ENCODE measurements at places on chromosomes 13 and 19.

GRCh38 chr13:109157275-109157674 is 527.9 kb downstream of the MYO16 start:
- DNase-seq = no peak

DNA sequence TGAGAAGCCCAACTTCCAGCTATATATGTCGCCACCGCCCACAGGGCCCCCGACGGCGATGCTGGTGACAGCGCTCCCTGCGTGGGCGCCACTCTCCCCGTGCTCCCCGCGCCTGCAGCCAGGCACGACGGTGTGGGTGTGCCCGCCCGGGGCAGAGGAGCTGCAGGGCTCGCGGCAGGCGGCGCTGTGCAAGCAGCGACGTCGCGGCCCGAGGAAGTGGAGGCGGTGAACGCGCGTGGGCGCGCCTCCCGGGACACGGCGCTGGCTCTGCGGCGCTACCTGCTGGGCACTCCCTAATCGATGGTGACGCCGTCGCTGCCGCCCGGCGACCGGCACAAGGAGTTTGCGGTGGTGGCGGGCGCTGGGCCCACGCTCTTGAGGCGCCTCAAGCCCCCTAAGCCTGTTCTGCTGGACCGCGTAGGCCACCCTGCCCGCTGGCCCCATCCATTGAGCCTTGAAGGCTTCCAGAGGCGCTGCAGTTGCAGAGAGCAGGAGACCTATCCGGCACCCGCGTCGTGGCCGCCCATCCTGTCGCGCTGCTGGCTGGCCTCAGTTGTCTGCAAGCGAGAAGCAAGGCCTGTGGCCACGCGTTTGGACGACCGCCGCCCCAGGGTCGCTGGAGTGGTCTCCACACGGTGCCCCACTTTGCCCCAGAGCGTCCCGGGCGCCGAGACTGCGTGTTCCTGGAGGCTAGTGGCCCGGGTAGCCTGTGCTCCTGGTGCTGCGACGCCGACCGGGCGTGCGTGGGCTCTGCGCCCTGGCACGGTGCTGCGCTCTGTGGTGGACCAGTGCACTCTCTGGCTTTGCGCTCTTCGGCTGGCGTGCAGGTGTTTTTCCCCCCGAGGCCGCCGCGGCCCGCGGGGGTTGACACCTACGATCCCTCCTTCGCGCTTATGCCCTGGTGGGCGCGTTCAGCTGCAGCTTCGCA is 23.1 kb downstream of the LRFN3 start:
- DNase-seq = peak; percentile 75

DNA sequence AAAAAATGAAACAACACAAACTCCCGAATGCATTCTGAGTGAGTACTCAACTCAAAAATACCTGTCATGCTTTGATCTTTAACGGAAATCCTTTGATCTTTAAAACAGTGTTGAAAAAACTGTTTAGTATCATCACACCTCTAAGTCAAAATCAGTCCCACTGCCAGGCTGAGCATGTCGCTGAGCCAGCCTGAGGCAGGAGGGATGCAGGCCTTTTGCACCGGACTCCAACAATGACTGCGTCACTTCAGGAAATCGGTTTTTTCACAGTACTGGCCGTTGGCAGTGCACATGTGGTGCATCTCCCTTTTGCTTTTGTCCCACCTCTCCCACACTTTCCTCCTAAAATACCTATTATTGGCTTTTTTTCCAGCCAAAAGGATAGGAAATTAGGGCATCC is 78.2 kb downstream of the SHISA2 start:
- DNase-seq = no peak

- DNase-seq = peak; percentile 23
Observed at GRCh38 chr13:45257638-45258333, 56.9 kb upstream of the KCTD4 start.
